ENCODE measurements at places on chromosomes 12 and 14. TPM values are rescaled to one million over a fixed set of nuclear protein-coding genes. Genes with fewer than 3 reads are reported as not detected.

DNA sequence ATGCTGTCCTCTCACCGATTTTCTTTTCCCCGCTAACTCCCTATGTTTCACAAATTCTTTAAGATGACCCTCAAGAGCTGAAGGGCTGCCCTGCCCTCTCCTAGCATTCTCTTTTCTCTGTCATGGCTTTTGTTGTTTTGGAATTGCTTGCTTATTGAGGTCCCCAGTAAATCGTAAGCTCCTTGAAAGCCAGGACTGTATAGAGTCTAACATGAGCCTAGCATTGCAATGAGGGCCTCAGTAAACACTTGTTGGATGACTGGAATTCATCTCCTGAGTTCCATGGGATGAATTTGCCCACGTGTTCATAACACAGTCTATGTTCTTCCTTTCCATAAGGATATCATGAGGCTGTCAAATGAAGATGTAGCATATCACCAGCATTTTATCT is 92.2 kb downstream of the APAF1 start:
- no peak for DNase-seq

DNA sequence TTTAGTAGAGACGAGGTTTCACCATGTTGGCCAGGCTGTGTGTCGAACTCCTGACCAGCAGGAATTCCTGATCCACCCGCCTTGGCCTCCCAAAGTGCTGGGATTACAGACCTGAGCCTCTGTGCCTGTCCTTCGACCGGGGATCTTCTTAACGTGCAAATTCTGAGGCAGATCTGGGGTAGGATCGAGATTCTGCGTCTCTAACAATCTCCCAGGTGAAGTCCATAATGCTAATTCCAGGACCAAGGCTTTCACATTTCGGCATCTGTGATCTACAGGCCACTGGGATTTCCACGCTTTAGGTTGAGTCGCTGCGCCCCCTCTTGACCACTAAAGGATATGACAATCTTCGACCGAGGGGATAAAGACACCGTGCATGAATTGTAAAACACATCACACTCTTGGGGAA is 24.8 kb downstream of the FOS start:
- DNase-seq, result peak; percentile 92

DNA sequence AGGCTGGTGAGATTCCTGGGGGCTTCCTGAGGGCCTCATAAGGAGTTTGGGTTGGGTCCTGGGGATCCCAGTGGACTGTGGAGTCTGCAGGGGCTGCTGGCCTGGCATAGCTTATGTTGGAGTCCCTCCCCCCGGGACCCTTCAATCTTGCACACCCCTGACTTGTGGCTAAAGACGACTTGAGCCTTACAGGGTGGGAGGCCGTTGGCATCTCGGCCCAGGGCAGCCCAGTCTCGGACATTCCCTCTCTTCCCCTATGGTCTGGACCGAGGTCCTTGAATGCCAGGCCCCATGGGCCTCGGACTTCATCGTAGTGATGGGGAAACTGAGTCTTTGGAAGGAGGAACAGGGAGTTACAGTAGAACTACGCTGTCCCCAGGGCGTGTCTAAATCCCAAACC is 12.5 kb downstream of the RTL1 start:
- no peak for DNase-seq

DNA sequence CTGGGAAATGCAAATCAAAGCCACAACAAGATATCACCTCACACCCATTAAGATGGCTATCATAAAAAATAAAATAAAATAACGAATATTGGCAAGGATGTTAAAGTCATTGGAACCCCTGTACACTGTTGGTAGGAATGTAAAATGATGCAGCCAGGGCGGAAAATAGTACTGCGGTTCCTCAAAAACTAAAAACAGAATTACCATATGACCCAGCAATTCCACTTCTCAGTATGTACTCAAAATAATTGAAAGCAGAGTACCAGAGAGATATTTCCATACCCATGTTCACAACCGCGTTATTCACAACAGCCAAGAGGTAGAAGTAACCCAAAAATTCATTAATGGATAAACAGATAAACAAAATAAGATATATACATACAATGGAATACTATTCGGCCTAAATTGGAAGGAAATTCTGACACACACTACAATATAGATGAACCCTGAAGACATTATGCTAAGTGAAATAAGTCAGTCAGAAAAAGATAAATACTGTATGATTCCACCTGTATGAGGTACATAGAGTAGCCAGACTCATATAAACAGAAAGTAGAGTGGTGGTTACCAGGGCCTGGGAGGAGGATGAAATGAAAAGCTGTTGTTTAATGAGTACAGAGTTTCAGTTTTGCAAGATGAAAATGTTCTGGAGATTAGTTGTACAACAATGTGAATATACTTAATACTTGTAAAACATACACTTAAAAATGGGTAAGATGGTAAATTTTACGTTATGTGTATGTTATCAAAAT is 84.6 kb downstream of the TXNDC16 start:
- no peak for DNase-seq

DNA sequence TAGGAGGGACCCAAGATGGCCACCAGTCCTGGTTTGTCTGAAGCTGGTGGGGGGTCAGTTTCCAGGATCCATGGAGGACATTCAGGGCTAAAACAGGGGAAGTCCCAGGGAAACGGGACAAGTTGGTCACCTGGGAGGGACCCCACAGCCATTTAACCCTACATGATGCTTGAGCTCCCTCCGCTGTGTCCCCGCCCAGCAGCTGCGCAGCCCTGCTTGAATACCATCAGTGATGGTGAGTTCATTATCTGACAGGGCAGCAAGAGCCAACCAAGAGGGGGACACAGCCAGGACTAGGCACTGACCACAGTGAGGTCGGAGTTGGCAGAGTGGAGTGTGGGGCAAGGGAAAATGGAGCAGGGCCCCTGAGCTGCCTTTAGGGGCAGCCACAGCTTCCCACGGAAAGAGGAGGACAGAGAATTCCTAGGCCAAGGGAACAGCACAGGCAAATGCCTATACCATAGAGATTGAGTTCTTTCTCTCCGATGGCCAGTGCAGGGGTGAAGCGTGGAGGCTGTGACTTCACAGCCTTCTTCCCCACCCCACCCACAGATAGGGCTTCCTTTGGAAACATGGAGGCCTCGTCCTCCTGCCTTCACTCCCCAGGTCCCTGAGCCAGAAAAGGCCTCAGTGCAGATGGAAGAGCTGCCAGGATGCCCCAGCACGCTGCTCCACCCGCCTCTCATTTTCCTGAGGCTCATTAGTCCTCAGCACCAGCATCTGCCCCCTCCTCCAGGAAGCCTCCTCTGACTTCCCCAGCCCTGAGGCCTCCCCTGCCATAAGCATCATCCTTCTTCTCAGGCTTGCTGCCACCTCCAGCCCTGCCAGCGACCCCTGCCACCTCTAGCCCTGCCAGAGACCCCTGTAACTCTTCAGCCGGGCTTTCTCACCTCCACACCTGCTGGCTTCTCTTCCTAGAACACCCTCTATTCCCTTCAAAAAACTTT is 51.4 kb downstream of the CYP46A1 start:
- no peak for DNase-seq

DNA sequence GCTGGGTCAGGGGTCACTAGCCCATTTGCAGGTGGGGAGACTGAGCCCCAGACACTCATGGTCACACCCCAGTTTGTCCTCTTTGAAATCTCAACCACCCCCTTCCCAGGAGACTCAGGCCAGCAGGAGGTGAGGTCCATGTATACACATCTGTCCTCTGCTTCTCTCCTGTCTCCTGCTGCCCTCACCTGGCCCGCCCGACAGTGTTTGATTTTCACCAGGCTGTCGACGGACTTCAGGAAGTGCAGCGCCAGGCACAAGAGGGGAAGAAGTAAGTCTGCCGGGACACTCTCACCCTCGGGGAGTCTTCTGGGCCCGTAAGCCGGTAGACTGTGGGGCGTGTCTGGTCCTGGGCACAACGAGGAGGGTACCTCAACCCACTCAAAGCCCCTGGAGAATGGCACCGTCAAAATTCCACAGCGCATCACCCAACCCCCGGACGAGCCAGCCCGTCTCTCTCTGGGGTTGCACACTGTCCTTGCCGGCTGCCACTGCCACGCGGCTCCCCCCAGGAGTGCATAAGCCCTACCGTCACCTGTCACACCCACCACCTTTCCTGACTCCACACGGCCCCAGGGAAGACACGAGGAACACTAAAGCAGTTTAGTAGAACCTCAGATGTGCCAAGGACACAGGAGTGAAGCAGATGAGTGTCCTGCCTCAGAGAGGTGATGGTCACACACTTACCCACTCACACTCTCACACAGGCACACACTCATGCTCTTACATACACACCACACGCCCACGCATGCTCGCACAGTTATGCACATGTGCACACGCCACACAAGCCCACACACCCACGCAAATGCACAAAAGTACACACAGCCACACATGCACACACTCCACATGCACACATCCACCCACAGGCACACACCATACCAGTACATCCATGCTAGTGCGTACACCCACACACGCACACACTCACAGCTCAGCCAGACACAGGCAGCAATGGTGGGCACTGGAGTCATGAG is 13.1 kb upstream of the SIVA1 start:
- DNase-seq, result no peak

DNA sequence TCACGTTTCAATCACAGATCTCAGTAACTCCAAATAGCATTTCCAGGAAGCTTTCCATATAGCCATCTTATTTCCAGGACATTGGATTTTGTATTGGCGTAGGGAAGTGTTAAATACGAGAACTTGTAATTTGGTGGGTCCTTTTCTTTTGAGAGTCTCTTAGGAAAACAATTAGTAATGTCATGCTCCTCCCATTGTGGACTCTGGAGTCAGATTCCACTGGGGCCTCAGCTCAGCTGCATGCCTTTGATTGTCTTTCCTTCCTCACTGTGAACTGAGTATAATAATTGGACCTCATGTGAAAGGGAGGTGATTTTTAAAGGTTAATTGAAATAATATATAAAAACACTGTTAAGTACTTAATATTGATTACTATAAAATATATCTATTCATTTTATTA is 462.6 kb downstream of the NPAS3 start:
- DNase-seq, result no peak

GRCh38 chr12:67091204-67091603 is 178.0 kb upstream of the CAND1 start:
- no peak for DNase-seq

DNA sequence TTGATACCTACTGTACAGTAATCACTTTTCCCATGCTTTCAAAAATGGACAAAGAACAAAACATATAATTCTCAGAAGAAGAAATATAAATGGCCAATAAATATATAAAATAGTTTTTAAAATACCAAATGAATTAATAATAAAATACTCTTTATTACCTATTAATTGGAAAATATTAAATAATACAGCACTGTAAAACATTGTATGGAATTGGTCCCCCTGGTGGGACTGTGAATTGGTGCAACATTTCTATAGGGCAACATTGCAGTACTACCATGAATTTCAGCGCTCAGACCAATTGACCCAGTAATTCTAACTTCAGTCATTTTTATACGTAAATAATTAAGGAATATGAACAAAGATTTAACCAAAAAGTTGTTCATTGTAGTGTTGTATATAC is 162.6 kb downstream of the PELI2 start:
- DNase-seq, result no peak

DNA sequence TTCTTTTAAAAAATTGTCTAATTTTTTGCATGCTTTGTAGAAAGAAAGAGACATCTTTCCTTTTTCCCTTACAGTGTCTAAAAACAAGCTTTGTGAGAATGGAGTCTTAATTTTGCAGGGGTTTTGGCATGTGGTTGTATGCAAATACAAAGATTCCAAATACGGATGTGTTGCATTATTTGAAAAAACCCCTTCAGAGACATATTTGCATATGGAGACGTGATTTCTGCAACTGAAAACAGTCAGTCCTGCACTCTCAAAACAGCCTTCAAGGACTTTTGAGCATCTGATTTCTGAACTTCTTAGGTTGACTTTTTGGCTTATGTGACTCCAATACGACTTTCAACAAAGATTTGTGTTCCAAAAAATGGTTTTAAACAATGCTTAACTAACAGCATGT is 7.8 kb downstream of the IRAK3 start:
- DNase-seq, result peak; percentile 46

DNA sequence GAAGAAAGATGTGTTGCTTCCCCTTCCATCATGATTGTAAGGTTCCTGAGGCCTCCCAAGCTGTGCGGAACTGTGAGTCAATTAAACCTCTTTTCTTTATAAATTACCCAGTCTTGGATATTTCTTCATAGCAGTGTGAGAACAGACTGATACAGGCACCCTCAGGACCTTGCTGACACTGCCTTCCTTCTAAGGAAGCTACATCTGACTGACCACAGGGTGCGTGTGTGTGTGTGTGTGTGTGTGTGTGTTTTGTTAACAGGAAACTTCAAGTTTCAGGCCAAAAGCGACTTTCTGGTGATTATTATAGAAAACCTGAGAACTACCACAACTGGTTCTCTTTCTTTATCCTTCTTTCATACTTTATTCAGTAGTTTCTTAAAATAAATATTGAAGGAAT is 149.0 kb downstream of the CAPZA3 start:
- DNase-seq, result no peak

DNA sequence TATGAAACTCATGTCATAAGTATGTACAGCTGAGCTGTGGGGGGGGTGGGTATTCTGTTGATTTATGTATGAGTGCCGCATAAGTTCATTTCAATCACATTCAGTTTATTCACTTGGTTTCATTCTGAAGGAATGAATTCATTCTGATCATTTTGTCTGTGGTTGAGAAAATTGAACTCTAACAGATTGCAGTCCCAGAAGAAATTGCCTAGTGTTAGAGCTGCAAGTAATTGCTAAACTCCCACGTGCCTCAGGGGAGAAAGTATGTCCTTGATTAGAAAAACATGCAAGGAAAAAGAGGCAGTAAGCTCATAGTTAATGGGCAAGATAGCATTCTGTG is 442.4 kb upstream of the MGAT4C start:
- no peak for DNase-seq

DNA sequence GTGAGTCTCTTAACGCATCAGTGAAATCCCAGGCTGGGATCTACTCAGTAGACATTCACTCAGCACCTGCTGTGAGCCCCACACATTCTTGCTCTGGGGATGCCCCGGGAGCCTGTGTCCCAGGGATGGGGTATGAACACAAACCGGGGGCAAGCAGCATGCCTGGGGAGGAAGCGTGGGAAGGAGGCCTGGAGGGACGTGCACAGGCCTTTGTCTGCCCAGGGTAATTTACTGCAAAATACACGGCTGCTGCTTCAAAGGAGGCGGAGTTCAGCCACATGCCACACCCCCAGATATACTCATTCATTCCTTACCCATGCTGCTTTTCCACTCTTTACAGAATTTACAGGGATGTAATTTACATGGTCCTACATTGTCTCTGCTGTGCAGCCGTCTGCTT is 187.8 kb downstream of the ADGRD1 start:
- no peak for DNase-seq

DNA sequence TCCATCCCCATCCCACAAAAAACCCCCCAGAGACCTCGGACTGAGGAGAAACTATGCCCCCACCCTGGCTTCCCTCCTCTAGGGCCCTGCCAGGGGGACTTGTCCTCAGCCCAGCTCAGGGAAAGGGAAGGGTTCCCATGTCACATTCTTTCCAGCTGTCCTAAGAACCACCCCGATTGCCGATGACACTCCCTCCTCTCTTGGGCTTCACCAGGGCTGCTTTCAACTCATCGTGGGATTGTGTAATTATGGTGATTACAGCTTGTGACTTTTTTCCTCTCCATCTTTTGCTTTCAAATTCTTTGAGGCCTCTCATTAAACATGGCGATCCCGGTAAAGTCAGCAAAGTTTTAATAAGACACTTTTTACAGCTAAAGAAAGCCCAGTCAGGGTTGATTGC is 344.0 kb downstream of the DPF3 start:
- DNase-seq, result no peak

The ABCD2 gene
- total RNA-seq, result not detected

The CEBPE gene
- 0.11 TPM for total RNA-seq

The MYL6B gene
- total RNA-seq, result 33.1 TPM

The RNASE7 gene
- total RNA-seq, result not detected

The KRT84 gene
- total RNA-seq, result not detected

The KRT6A gene
- total RNA-seq, result not detected

Measured in Karpas-422 (cell line).